ENCODE measurements at places on chromosomes 3 and 15.

- no peak for DNase-seq
These were observed 181.0 kb downstream of the ABHD5 start for GRCh38 chr3:43871627-43872245.

- no peak for DNase-seq
These were observed 73.0 kb downstream of the TFRC start for GRCh38 chr3:196008929-196009328.

DNA sequence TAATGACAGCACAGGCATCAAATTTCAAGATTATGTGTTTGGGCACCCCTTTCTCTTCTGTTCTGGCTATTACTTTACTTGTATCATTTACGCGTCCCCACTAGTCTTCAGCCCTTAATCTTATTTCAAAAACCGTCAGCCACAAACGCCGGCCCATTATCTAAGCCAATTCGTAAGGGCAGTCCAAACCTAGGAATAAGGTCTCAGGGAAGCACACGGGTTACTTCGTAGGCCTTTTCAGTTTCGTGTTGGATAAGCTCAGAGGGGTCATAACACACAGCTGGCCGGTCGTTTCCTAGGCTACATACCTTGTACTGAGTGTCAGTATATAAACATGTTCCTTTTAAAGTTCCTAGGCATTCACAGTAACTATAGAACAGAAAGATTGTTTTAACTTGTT, 5.1 kb upstream of the DNAAF4 start:
- DNase-seq: no peak

DNA sequence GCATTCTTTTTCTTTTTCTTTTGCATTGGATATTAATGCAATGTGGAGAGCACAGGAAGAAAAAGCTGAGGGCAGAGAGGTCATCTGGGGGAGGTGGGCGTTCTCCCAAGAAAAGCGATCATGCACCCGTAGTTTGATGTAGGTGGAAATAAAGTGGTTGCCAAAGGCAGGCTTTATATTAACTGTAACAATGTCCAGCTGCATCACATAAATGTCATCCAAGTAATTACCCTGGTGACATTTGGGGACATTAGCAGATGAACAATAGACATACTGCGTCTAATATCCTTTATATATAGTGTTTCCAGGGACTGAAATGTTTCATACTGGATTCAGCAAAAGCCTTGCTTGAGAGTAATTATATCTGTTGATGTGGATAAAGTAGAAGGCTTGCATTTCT, 135.5 kb downstream of the CNTN6 start:
- no peak for DNase-seq

DNA sequence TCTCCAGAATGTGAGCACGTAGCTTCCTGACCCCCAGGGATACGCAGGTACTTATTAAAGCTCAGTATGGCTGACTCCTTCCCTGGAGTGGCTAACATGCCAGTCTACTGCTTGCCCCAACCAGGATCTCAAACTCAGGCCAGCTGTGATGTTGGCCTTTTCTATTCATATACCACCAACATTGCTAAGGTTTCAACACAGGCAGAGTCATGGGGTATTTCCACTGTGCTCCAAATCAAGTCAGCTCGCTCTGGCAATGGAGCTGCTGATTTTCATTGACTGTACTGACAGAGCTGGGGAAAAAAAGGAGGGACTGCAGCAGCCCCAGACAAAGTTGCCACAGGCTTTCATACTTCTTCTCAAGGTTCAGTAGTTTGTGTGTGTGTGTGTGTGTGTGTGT, 87.0 kb downstream of the CFAP20DC start:
- no peak for DNase-seq

GRCh38 chr15:33201491-33202231, 7.1 kb upstream of the FMN1 start:
- DNase-seq: no peak

DNA sequence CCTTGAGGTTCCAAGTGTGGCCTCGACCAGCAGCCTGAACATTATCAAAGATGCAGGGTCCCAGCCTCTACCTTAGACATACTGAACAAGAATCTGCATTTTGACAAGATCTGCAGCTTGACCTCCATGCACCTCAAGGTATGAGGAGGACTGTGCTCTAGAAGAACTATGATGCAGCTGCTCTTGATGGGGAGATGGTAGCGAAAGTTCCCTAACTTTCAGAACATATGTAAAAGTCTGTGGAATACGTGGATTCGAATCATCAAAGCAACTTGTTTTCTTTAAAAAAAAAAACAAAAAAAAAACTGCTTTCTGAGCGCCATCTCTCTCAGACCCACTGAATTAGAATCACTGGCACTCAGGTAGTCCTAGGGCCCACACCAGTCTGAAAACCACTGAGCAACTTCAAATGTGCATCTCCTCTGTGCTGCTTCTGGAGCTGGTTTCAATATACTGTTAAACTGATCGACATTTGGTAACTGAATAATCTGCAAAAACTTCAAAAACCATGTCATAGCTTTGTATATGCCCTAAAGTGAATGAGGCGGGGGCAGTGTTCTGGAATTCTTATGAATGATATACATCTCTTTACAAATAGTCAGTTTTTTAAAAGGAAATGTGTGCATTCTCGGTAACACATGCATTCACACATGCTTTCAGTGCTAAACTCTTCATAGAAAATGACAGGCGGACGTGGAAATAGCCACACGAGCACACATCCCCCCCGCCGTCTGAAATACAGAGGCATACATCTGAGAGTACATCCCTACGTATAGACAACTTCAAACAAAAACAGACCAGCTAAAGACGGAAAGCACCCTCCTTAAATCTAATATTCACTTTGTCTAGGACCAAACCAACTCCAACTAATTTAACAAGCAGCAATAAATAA, 128.8 kb downstream of the FOXP1 start:
- DNase-seq: no peak

- DNase-seq: no peak
These were observed 1.6 kb upstream of the LRRC31 start for GRCh38 chr3:169871129-169871886.

All from testis (tissue), 5 donors.